Activated T-cell treated with anti-CD3 and anti-CD28 coated beads, Interleukin-2, amount 50 U/mL, for 72 hours (primary cell): ENCODE measurements at places on chromosomes 4 and X.

DNA sequence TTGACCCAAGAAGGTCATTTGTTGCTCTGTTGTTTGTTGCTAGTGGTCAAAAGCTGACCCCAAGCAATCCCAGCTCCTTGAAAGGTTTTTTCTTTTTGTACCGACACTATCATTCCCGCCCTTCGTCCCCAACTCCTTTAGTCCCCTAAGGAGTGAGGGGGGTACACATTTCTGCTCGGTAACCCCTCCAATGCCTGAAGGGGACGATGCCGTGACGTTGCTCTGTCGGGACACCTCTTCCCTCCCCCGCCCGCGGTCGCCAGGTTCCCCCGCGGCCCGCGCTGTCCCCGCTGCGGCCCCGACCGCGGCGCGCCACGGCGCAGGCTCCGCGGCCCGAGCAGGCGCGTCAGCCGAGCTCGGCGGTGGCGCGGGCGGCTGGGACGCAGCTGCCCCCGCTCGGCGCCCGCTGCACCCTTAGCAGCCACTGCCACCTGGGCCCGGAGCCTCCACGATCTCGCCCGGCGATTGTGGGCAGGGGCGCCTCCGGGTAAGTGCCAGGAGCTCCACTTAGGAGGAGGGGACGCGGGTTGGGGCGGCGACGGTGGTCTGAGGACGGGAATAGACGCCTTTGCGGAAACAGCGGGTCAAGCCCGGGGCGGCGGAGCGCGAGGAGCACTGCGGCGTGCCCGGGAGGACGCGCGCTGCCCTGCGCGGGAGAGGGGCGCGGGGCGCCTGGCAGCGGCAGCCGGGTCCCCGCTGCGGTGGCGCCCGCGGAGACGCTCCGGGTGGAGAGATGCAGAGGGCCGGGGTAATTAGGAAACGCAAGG is at the start of gene GLRB:
Gene GLRB (plus strand): TSS at position 340 of the 767 bp plus-strand sequence. CDS start 1,875 bp downstream, outside the sequence.
- no peak for DNase-seq

DNA sequence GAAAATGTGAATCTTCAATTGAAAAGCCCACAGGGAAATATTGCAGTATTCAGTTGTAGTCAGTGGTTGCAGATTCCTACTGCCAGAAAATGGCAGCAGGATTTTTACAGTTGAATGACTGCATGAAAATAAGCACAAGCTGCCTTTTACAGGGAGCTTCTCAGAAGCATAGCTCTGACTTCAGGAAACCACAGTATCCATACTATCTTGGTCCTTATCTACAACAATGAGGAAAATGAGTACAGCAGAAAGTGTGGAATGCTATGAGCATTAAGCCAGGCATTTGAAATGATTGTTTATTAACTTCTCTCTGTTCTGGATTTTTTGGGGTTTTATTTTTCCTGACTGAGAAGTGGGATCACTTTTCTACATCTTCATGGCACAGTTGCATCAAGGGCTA is 34.6 kb upstream of the PRRG1 start:
- DNase-seq, result no peak

DNA sequence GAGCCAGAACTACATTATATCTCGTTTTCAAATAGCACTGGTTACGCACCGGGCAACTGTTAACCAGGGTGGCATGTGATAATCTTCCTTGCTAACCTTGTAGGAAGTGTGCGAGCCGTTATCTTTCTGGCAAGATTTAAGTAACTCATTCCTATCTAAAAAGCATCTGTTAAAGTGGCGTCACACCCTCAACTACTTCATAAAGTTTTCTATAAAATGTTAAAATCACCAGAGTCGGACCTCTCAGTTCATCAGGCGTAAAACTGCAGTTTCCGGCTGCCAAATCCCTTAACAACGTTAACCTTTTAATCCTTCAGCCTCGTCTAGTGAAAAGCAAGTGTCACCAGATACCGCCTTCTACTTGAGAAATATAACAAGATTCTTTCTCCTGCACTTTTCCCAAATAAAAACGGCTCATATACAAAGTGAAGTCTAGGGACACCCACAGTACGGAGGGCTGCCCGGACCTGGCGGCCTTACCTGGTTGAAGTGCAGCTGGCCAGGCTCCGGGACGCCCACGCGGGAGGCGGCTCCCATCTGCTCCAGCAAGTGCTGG is 1.2 kb downstream of the SLC39A8 start:
- no peak for DNase-seq

DNA sequence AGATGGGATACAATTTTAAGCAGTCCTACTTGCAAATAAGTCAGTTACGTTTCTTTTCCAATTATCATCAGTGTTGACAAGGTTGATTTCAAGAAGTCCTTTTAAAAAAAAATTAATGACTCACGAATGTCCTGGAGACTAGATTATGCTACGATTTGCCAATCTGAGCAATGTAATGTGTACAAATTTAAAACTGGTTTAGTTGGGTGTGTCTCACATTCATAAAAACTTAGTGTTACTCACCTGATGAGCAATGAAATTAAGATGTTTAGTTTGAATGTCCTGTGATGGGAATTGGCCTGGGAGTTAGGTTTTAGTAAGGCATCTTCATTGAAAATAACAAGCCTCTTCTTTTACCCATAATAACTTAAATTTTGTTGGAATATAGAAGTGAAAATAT is 136.7 kb upstream of the POF1B start:
- DNase-seq, result no peak

- DNase-seq, result no peak
Measured at GRCh38 chrX:154351183-154352011, 23.0 kb downstream of the FLNA start.

DNA sequence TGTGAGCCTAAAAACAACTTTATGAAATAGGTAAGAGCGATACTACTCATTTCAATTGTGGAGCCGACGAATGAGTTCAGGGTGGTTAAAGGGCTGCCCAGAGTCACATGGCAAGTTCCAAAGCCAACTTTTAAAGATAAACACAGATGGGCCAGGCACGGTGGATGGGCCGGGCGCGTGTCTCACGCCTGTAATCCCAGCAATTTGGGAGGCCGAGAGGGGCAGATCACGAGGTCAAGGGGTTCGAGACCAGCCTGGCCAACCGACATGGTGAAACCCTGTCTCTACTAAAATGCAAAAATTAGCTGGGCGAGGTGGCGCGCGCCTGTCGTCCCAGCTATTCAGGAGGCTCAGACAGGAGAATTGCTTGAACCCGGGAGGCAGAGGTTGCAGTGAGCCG is 914 bp upstream of the C4orf36 start:
- DNase-seq, result no peak
